Bronchial epithelial cell (primary cell): ENCODE measurements at places on chromosomes 5 and 9. TPM values are rescaled to one million over a fixed set of nuclear protein-coding genes. Genes with fewer than 3 reads are reported as not detected.

PPP2R2B gene
- under 0.01 TPM in 1 of 2 replicates, not detected in the other for total RNA-seq

TRMO gene
- 18.4 and 25.0 TPM in 2 replicates for total RNA-seq

- peak; percentile 66 for DNase-seq
Observed at GRCh38 chr9:91495450-91495849, 71.8 kb upstream of the NFIL3 start.

DNA sequence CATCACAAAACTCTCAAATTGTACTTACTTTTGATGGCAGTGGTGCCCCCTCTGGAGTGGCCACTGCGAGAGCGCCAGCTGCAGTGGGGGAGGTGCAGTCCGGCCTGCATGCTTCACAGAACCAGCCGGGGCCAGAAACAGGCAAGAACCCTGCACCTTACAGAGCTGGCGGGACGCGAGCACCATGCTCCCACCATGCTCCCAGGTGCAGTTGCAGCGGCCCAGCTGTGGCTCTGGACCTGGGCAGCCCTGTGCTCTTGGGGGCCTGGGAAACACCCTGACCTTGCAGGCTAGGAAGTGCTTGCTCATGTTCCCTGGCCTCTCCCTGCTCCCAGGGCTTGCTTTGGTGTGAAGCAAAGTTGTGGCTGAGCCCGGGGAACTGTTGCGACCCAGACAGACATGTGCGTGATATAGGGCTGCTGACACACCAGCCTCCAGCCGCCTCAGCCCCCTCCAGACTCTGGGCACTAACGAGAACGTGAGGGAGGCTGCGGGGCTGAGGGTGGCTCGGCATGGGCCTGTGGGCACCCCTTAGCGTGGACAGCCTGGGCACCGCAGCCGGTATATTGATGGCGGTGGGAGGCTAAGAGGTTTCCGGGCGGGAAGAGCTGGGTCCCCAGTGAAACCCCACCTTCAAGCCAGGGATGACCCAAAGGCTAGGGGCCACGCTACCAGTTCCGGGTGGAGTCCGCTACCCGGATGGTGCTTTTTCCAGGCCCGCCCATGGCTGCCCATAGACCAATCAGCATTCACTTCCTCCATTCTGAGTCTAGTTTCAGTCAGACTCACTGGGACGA lies 1809.9 kb upstream of the ACO1 start:
- no peak for DNase-seq

DNA sequence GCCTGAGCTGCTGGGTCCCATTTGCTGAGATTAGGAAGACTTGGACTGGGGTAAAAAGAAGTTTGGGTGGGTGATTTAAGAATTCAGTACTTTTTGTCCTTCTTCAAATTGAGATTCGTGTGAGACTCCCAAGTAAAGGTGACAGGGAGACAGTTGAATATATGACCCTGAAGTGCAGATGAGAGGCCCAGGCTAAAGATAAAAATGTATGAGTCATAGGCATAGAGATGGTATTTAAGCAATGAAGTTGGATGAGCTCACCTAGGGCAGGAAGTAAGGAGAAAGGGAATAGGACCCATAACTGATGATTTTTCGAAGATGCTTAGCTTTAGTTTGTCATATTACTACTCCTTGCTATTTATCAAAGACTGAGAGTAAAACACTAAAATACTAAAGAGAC lies 255.9 kb upstream of the ADRA1B start:
- peak; percentile 65 for DNase-seq

DNA sequence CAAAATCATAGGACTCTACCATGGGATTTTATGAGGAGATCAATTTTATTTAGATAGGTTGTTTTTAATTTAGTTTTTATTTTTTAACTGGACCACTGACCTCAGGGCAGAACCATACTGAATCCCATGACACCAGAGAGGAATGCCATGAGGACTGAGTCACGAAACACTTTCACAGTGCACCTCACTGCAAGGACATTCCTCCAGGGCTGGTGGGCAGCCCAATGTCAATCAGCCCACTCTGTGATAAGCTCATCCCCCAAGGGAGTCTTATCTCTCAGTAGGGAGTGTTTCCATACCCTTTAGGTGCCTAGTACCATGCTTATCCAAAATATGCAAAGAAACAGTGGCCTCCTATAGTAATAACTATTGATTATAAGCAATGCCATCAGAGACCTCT lies 224.5 kb upstream of the CDH6 start:
- no peak for DNase-seq
